Suprapubic skin (tissue), 4 donors: ENCODE measurements at places on chromosomes 16 and 17. TPM values are rescaled to one million over a fixed set of nuclear protein-coding genes. Genes with fewer than 3 reads are reported as not detected.

GRCh38 chr16:27164352-27164751 is 39.0 kb upstream of the KDM8 start:
- no peak for DNase-seq

GJC1 gene
- total RNA-seq = 1.1 TPM

DNA sequence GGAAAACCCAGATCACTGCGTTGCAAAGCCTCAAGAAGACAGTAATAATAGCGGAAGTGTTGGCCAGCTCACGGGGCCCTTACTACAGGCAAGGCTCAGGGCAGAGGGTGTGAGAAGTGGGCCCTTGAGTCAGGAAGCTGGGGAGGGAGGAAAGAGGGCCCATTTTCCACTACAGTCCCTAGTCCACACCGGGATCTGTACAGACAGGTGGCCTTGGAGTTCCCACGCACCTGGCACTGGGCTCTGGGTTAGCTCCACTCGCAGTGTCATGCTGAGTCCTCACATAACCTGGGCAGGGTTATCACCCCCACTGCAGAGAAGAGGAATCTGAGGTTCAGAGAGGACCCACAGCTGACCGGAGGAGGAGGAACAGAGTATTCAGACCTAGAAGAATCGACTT is 16.8 kb upstream of the MTSS2 start:
- no peak for DNase-seq

DNA sequence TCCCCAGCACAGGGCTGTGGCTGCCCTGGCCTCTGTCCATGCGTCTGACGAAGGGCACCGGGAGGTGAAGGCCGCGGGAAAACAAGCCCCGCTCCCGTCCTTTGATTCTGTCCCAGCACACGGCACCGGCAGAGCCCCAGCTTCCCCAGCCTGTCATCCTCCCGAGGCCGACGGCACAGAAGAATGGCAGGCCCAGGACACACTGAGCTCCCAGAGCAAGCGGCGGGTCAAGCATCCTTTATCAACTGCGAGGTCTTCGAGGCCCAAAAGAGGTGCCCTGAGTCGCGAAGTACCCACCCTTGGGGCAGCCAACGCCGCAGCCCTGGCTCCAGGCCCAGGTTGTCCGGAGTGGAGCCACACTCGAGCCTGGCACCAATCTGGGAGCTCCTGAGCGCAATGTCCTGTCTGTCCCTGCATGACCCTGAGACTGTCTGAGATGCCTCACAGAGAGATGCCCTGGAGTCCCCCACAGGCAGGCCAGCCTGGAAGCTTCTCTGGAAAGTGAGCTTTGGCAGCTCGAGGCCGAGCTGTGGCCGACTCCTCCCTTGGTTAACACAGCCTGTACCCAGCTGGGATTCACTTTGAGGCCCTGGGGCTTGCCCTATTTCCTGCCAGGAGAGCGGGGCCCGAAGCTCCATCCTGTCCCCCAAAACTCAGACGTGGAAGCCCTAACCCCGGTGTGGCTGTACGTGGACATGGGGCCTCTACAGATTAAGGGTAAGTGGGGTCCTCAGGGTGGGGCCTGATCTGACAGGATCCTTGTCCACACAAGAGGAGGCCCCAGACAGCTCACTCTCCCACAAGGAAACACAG is 23.3 kb downstream of the SLC7A5 start:
- DNase-seq = no peak
